ENCODE measurements at places on chromosomes 4 and X.

- DNase-seq: peak; percentile 47
These were observed 126.3 kb downstream of the NEK1 start for GRCh38 chr4:169485791-169486742.

GRCh38 chr4:6065934-6066590, 47.8 kb upstream of the C4orf50 start:
- no peak for DNase-seq

GRCh38 chr4:105135785-105136184, 10.9 kb upstream of the TET2 start:
- DNase-seq: no peak

DNA sequence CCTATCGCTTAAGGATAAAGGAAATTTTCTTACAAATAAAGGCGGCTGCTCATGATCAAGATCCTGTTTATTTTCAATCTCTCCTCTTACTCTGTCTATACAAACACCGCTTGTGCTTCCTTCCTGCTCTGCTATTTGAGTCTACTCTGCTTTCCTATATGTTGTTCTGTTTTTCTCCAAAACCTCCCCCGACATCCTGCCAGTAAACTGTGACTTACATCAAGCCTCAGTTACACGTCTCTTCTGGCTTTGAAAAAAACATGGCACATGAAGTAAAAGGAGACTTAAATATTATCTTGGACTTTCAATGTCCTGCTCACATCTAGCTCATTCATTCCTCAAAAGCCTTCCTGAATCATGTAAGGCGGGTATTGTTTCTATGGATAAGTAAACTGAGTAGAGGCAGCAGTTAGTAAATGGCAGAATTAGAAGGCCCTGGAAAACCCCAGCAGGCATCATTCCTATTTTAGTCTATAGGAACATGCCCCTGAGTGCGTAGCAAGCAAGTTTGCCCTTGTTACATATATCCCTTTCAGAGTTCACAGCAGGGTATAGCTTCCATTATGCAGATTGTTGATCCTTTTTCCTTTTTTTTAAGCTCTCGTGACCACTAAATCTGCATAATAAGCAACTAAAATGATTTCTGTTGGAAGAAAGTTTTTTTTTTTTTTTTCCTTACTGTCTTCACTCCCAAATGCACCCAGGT, 280.1 kb downstream of the RAPGEF2 start:
- no peak for DNase-seq

- DNase-seq: no peak
These were observed 25.6 kb upstream of the MSANTD1 start for GRCh38 chr4:3223346-3223745.
